ENCODE measurements at places on chromosomes 13 and 19.

DNA sequence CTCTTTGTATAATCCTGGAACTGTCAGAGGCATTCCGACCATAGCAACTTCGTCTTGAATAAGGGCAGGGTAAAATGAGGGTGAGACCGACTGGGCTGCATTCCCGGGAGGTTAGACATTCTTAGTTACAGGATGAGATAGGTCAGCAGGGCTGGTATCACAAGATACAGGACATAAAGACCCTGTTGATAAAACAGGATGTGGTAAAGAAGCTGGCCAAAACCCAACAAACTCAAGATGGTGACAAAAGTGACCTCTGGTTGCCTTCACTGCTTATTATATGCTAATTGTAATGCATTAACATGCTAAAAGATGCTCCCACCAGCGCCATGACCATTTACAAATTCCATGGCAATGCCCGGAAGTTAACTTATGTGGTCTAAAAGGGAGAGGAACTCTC is 27.7 kb upstream of the MBNL2 start:
- no peak for DNase-seq

GRCh38 chr13:46339035-46339666 is 47.9 kb downstream of the RUBCNL start:
- no peak for DNase-seq

DNA sequence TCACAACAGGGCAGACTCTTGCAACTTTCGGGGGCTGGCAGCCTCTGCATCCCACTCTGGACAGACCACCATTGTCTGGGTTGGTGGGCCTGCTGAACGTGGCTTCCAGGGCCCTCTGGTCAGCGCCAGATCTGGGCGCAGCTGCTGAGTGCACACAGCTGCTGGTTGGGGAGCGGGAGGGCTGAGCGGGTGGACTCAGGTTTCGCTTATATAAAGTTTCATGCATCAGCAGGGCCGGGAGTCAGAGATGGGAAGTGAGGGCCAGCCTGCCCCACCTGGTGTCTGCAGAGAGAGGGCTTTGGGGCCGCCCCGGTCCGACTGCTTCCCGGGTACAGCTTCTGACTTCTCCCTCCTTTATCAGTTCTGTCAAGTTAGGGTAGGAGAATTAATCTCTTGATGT is 6.9 kb downstream of the ARHGEF7 start:
- peak; percentile 49 for DNase-seq

- no peak for DNase-seq
Measured at GRCh38 chr19:11861301-11861700, 12.8 kb downstream of the ZNF439 start.

- DNase-seq, result no peak
Measured at GRCh38 chr13:51241720-51242119, 19.5 kb downstream of the FAM124A start.

DNA sequence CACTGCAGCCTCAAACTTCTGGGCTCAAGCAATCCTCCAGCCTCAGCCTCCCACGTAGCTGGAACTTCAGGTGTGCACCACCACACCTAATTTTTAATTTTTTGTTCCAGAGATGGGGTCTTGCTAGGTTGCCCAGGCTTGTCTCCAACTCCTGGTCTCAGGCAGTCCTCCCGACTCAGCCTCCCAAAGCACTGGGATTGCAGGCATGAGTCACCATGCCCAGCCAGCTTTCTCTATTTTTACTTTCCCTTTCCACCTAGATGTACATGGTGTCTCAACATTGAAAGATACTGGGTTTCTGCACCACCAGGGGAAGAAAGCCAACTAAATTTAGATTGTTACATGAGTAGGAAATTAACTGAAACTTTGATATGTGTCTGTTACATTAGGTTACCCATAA is 13.8 kb upstream of the ZNF846 start:
- DNase-seq, result no peak

DNA sequence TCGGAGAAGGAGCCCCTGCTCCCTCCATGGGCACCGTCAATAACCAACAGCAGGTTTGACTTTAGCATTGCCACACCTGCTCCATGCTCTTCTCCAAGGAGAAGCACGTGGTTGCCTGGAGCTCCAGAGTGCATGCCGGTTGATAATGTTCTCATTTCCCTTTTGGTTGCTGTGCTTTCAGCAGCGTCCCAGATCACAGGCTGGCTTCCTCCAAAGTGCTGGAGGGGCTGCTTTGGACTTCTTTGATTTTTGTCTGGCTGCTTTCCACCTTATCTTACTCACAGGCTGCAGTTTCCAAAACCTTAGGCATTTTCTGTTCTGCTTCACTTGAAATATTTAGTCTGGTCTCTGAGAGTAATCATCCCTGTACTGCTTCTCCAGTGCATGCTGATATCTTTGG is 123.8 kb upstream of the IRS2 start:
- no peak for DNase-seq

DNA sequence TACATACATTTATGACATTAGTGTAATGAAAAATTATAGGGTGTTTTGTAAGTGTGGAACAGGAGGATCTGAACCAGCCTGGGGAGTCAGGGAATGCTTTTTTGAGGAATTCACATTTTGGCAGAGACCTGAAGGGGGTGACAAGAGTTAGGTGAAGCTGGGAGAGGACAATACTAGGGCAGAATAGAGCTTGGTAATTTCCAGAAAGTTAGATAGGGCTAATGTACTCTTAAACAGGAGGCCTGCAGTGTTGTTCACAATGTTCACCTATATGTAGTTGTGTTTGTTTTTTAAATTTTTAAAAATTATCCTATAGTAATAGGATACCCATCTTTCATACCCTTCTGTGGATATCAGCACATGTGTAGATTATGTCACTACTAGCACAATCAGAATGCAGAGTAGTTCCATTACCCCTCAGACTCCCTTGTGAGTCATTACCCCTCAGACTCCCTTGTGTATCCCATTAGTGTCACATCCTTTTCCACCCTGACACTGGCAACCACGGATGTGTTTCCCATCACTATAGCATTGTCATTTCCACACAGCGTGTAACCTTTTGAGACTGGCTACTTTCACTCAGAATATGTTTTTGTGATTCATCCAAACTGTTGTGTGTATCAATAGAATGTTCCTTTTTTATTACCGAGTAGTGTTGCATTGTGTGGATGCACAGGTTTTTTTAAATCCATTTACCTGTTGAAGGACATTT is 43.1 kb downstream of the PCCA start:
- no peak for DNase-seq

DNA sequence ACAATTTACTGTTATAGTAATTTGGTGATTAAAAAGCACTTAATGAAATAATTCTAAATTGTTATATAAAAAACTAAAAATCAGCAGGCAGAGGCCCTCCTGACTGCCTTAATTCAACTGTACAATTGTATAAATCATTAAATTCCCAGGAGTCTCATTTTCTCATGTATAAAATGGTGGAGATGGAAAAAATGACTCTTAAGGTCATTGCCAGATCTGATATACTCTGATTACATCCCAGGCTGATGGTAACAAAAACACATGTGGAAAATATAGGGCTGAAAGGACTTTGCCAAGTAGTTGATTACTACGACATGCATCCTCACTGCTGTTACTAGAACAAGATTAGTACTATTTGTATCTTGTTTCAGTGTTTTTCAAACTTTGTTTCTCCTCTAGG is 1020.0 kb upstream of the SLC10A2 start:
- no peak for DNase-seq

DNA sequence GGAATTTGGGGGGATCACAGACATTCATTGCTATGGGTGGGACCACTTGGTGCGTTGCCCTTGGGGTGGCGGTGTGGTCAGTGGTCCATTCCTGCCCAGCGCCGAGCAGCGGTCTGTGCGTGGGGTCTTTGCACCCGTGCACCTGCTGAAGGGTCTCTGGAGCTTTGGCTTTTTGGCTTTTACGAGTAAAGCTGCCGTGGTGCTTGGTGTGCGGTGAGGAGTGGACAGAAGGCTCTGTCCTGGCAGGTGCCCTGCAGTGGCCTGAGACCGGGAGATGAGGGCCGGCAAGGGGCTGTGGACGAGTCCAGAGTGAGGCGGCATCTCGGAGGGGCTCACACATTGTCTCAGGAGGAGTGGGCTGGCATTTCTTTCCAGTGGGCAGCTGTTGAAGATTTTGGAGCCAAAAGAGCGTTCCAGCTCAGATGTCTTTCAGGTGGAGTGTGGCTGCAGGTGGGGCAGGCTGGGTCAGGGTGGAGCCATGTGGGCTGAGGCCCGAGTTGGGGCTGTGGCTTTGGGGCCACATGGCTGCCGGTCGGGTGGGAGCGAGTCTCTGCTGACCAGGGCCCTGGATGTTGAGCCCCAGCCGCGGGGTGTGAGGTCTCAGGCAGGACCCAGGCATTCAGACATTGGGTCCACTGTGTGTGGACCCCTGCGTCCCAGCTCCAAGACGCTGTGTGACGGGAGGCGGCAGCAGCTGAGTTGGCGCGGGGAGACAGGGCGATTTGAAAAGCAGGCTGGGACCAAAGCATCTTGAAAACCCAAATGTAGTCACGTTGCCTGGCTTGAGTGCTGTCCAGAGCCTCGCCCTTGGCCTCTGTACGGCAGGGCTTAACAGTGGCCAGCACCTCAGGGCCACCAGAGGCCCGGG is 11.7 kb downstream of the GNA11 start:
- DNase-seq, result no peak

DNA sequence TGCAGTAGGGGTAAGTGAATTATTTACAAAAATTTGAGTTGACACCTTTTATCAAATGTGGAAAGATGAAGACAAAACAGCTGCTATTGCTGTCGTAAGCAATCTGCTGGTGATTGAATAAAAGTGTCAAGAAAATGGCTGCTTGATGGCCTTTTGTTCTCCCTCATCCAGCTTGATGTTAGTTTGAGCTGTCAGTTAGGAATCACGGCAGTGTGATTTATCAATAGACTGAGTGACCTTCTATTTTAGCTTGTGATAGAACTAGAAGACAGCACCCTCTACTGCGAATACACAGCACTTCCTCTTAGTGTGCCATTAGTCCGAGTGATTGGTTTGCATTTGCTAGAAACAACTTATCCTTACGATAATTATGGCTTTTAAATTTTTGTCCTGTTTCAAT is 76.3 kb downstream of the MZT1 start:
- peak; percentile 3 for DNase-seq

DNA sequence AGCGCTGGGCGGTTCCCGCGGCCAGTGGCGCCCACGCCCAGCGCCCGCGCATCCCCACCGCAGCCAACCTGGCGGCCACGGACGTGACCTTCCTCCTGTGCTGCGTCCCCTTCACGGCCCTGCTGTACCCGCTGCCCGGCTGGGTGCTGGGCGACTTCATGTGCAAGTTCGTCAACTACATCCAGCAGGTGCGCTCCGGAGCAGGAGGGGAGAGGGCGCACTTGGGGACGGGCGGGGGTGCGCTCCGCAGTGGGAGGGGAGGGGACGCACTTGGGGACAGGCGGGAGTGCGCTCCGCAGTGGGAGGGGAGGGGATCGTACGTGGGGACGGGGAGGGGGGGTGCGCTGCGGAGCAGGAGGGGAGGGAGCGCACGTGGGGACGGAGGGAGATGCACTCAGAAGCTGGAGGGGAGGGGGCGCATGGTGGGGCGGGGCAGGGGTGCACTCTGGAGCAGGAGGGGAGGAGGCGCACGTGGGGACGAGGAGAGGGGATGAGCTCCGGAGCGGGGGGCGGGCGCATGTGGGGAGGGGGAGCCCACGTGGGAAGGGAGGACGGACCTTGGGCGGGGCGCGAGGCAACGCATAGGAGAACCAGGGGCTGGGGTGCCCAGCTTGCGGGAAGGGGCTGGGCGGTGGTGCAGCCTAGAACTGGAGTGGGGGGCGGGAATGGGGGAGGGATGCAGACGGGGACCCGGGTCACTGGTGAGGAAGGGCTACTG is 1.5 kb downstream of the KISS1R start:
- peak; percentile 42 for DNase-seq

GRCh38 chr13:19605161-19605955 is 28.1 kb upstream of the MPHOSPH8 start:
- DNase-seq, result no peak

DNA sequence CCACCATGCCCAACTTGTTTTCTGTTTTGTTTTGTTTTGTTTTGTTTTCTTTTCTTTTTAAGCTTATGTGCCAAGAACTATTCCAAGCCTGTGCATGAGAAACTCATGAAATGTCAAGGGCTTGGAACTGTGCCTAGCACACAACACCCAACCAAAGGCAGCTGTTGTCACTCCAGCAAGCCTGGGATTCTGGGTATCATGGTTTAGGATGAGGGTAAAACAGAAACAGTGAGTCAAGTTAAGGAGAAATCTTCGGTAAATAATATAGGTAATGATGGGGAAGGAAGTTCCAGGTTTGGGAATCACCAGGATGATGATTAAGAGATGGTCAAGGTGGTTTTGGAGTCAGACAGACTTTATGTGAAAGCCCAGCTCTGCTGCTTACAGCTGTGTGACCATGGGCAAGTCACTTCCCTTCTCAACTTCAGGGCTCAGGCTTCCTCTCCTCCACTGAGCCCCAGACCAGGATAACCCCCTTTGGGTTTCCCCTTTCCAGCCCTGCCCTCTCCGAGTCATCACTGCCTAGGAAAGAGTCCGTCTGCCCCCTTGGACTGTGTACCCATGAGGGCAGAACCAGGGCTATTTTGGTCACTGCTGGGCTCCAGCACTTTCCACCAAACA is 5.0 kb downstream of the PVR start:
- DNase-seq, result no peak

GRCh38 chr19:15300533-15301197 is 31.7 kb downstream of the BRD4 start:
- DNase-seq, result no peak

DNA sequence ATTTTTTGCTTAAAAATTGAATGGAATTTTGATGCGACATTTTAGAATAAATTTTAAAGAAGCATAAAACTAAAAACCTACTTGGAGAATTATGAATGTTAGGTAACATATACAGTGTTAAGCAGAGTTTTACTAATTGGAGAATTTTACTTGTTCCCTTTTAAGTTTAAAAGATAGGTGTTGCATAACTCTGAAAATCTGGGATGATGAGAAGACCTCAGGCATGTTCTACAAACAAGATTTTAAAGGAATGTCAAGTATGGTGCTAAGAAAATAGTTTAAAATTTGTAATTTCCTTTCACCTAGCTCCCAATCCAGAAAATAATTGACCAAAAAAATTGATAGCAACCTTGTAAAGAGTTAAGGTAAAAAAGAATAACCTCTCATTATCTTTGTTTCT is 135.8 kb downstream of the RFC3 start:
- DNase-seq, result no peak

- DNase-seq, result no peak
Measured at GRCh38 chr13:21686751-21687391, 16.0 kb downstream of the FGF9 start.

DNA sequence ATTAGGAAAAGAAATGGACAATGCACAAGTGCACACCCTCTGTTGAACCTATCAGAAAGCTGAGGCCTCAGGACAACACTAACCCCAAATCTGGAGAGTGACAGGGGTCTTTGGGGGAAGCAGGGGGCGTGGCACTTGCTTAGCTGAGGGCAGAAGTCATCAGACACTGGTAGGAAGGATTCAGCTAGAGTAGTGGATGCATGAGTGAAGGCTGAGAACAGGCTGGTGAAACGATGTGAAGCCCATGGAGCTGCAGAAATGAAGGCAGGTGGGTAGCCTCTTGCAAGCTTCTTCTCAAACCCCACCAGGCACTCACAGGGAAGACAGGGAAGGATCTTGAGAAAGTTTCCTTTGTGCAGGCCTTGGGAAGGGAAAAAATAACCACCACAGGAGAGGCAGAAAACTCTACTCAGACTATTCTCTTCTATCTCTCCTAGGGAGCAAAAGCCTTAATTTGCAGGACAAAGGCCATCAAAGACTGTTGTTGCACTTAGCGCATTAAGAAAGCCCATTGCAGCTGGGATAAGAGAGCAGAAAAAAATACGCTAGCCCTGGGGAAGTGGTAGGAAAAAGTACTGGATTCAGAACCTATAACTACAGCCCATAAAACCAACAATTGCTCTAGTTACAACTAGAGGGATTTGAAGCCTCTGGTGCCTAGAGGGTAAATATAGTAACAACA is 193.3 kb upstream of the ZNF536 start:
- DNase-seq, result no peak

All from NCI-H1105 (cell line).